ENCODE measurements at places on chromosomes 16 and 17. TPM values are rescaled to one million over a fixed set of nuclear protein-coding genes. Genes with fewer than 3 reads are reported as not detected.

NAGS gene
- total RNA-seq = 1.8 TPM

FOXL1 gene
- total RNA-seq = not detected

ACAP1 gene
- total RNA-seq = 1.5 TPM

HAS3 gene
- 2.6 TPM for total RNA-seq

SLC6A2 gene
- 0.51 TPM for total RNA-seq

ARL5C gene
- total RNA-seq = not detected
